ENCODE measurements at places on chromosomes 12 and 14.

GRCh38 chr14:92995620-92996019, 72.7 kb downstream of the CHGA start:
- DNase-seq: no peak

GRCh38 chr14:22380571-22381407, 208.2 kb downstream of the DAD1 start:
- DNase-seq: no peak

DNA sequence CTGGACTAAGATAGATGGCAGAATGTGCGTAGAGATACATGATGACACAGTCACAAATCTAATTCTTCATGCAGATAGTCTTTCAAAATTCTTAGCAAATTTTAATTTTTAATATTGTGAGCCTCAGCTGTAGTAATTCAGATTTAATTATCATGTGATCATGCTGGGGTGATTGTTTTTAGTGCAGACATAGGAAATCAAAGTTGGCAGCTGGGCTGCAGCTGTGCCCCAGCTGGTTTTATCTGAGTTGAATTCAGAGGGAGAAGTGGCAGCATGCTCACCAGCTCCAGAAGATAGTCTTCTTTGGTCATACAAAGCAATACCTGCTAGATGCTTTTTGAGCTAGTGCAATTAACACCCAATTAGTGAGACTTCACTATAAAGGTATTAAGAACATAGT, 292.9 kb downstream of the RAD51B start:
- DNase-seq: no peak

DNA sequence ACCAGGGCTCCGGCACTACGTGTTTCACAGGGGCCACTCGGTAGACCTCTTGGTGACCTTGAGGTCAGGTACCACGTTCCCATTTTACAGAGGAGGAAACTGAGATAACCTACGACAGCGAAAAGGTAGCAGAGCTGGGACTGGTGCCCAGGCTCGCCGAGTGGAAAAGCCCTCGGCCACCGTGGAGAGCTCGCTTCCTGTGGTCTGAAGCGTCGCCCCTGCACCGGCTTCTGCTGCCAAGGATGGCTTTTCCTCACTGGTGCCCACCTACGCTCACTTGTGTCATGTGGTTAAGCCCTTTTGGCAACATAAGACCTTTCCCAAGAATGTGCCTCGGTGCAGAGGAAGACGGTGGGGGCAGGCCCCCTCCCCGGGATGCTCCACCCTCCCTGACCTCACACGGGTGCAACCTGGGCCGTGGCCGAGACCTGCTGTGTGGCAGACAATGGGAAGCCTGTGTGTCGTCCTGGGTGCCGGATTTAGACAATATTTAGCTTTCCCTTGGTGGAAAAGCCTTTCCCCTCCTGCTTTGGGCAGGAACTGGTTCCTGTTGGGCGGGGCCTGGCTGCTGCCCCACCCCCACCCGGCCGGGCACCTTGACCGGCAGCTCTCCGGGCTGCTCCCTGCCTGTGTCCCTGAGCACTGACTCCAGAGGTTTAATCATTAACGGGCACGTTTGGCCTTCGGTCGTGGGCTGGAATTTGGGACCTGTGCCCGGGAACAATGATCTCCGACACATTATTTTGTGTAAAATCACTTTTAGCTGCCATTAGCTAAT, 32.4 kb upstream of the PPP1R13B start:
- no peak for DNase-seq

- DNase-seq: no peak
Observed at GRCh38 chr14:90400904-90401561, 4.2 kb downstream of the CALM1 start.

- no peak for DNase-seq
Observed at GRCh38 chr12:88693837-88694445, 113.7 kb upstream of the KITLG start.

DNA sequence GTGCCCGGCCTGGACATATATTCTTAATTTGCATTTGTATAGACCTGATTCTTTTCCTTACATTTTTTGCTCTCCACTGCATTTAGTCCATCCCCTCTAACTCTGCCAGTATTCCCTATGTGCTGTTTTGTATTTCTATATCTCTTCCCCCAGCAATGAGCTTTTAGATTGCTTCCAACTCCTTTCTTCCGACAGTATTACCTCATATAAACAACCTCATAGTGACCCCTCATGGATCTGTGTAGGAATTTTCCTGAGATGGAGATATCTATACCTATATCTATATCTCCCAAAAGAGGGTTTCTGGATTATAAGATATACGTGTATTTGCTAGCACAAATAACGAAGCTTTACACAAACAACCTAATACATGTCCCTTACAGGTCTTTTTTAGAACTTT, 161.9 kb downstream of the CRADD start:
- DNase-seq: no peak

- DNase-seq: no peak
Observed at GRCh38 chr12:16955083-16955657, 349.2 kb upstream of the LMO3 start.

DNA sequence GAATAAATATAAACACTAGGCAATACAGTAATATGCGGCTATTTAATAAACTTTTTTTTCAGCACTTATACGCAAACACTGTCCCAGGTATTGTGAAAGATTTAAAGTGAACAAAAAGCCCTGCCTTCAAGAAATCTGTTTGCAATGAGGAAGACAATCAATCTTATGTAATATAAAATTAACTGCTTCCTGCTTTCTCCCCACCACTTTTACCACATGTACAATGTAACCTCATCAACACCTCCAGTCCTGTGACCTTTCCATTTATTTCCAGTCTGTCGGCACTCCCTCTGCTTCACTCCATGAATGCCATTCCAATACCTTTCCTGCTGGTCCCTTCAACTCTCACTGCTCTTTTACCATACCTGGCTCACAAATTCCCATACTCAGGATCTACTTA, 10.5 kb downstream of the SNX6 start:
- no peak for DNase-seq

- DNase-seq: no peak
Observed at GRCh38 chr14:100857233-100857922, 31.5 kb downstream of the MEG3 start.

DNA sequence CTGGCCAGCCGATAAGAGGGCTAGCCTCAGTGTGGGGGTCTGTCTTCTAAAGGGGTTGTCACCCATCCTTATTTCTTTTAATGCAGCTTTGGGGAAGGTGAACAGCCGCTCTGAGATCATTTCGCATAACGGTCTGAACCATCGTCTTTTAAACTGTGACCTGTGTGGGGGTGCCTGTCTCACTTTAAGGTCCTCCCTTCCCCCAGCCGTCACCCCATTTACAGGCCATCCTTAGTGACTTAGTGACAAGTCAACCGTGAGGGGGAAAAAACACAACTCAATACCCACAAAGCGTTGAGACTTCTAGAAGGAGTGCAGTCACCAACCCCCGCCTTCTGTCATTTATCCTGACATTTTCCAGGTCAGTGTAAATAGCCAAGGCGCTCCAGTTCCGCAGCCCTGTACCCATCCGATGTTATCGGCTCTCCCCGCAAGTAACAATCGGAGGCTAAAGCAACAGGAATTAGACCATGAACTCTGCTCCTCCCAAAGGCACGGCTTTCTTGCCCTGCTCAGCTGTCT, 505 bp upstream of the DENND5B start:
- DNase-seq: no peak

DNA sequence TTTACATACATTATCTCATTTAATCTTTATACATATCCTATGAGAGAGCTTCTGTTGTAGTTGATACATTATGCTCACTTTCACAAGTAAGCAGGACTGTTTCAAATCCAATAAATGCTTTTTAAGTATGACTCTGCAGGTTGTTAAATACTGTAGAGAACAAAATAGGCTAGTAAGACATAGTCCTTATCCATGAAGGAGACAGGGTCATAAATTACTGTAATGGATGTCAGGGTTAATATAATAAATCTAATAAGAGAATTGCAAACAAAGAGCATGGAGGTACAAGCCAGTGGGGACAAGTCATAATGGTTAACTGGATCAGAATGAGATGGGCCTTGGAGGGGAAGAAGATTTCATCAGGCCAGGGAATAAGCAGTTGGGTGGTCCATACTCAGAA, 303.8 kb upstream of the RGS6 start:
- no peak for DNase-seq

DNA sequence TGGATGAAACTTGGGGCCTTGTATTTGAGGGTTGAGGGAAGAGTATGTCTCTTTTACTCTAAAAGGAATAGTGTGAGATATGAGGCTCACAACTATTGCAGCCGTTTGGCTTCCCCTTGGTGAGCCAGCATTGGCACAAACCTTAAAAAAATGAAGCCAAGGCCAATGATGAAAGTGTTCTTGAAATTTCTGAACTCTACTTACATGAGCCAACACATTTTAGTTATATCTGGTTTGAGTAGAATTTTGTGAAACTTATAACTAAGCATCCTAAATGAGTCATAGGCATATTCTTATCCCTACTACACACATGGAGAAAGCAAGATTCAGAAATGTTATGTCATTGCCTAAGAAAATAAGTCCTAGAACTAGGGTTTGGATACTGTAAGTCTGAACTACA, 55.3 kb upstream of the ACSS3 start:
- DNase-seq: no peak

DNA sequence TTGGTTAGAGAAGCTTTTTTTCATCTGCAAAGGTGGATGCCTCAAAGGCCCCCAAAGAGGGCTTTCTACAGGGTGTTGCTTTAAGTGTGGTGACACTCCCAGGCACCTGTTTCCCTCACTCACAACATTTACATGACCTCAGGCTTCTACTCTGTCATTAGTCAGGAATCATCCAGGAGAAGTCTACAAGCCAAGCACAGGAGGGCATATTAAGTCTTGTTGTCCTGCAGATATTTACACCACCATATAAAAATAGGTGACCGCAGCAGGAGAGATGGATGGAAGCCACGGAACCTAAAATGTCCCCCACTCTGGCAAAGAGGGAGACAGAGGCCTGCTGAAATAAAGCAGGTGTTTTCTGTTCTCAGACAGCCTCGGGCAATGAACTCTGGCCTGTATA, 7.5 kb upstream of the DPF3 start:
- DNase-seq: no peak

DNA sequence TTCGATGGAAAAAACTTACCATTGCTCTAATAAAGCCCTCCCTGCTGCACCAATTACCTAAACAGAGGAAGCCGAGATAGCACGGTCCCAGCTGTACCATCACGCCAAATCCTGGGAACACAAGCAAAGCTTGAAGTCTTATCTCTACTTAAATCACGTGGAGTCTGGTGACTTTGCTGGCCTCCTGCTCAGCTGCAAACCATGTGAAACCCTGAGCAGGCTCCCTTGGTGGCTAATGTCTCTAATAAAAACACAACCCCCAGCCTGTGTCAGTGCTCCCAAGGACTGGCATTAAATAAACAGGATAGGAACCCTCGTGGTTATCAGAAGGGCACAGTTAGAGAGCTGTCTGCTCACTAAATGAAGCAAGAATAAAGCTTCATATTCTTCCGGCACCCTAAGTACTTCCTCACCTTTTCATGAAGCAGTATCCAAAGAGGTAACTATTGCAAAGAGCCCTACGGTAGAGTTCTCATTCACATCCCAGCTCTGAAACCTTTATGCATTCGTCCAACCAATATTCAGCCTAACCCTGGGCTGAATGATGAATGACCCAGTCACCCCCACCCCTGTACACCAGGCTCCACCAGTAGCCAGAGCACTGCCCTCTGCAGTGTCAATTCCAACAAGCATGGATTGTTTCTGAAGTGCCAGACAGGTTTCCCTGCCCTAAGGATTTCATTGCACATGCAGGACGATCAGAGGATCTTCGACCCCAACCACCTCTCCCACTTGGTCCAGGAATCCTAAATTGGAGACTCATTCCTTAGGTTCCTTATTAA, 452.7 kb upstream of the TMPO start:
- DNase-seq: no peak

- DNase-seq: no peak
Observed at GRCh38 chr14:52117111-52117832, 48.4 kb upstream of the NID2 start.

DNA sequence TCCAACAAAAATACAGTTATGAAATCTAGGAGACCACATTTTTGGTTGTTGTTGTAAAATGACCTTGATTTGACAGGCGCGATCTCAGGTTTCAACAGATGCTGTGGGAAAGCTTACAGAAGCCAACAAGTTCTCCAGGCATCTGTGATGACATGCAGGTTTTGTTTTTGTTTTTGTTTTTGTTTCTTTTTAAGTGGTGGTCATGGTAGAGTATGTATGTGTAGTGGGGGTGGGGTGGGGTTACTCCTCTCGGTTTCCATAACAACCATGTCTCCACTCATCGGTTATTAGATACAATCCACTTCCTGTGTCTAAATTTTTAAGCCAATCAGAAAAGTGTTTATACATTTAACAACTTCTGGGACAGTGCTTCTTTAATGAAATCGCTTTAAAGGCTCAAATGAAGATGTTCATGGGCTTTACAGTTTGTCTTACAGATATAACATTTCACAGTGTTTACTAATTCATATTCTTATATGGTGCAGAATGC, 199.9 kb upstream of the FOXN3 start:
- no peak for DNase-seq

DNA sequence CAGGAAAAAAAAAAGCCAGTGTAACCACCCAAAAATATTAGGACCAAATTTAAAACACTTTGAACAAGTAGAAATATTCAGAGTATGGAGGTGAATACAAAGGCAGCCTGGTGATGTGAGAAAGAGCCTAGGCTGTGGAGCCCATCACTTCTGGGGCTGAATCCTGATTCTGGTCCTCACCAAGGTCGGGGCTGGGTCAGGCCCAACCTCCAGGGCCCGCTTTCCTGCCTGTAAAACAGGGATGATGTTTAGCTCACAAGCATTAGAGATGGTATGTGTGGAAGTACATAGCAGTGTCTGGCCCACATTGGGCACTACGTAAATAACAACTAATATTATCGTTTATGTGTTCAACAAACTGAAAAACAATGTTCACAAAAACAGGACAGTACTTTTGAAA, 7.8 kb upstream of the CAMKK2 start:
- DNase-seq: no peak

DNA sequence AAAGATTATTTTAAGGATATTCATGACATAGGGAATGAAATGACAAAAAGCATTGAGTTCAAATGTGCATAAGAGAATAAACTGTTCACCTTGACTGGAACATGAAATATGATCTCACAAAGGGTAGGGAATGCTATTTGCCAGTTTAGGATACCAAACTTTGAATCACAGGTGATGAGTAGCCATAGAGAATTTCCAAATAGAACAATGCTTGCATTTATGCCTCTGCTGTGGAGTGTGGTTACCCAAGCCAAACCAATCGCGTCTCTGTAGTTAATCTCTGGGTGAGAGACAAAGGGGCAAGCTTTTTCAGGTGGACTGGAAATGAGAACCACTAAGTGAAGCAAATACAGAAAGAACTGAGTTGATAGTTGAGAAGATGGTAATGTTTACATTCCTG, 371.1 kb upstream of the RPL10L start:
- DNase-seq: no peak

- peak; percentile 40 for DNase-seq
Observed at GRCh38 chr12:70243510-70244371, 508 bp downstream of the CNOT2 start.

GRCh38 chr14:90602088-90602687, 205.4 kb downstream of the CALM1 start:
- DNase-seq: no peak

DNA sequence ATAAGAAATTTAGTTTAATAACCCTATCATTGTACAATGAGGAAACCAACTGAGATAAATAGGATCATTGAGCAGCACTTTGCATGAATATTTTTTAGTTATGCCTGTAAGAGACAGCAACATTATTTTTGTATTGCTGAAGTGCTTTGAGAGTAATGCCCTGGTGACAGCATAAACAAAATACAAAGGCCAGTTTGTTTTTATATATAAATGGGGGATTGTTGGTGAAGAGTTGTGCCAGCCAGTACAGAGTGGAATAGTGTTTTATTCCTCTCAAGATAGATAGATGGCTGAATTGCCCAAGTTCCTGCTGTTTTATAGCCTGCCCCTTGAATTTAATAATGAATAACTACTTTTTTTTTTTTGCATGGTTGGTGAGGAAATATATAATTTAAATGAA, 101.8 kb downstream of the CNTN1 start:
- DNase-seq: no peak

Data from activated CD8-positive, alpha-beta memory T cell treated with anti-CD3 and anti-CD28 coated beads for 1 hour (primary cell).